Stimulated activated CD4-positive, alpha-beta T cell treated with anti-CD3 and anti-CD28 coated beads, TNF-alpha, amount 100 ng/mL, for 1 hour (primary cell): ENCODE measurements at places on chromosomes 4 and X.

GRCh38 chr4:185782523-185782922 is 29.5 kb downstream of the SORBS2 start:
- no peak for DNase-seq

DNA sequence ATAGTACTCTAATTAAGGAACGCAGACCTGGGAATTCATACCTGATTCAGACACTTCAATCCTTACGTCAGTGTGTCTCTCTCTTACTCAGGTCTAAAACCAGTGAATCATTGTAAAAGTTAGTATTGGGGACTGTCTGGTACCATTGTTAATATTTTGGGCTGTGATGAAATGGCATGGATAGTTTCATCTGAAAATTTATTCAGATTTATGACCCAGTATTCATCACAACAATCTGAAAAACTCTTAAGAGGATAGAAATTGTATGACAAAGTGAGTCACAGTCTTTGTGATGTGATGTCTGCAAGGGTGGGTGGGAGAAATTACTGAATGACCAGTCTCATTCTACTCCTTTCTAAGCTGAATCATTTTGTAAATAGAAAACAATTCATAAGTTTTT is 10.3 kb downstream of the FGF2 start:
- no peak for DNase-seq

DNA sequence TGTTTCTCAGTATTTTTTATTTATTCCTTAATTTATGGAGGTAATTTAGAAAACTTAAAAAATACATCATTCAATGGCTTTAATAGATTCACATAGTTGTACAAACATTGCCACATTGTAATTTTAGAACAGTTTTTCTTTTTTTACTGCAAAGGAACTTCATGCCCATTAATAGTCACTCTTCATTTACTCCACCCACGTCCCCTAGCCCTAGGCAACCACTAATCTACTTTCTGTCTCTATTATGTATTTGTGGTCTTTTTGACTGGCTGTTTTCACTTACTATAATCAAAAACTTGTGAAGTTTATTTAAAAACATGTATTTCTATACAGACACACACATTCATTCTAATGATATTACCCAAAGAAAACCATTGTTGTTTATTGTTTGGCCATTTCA is 664.8 kb downstream of the GRID2 start:
- DNase-seq: no peak

DNA sequence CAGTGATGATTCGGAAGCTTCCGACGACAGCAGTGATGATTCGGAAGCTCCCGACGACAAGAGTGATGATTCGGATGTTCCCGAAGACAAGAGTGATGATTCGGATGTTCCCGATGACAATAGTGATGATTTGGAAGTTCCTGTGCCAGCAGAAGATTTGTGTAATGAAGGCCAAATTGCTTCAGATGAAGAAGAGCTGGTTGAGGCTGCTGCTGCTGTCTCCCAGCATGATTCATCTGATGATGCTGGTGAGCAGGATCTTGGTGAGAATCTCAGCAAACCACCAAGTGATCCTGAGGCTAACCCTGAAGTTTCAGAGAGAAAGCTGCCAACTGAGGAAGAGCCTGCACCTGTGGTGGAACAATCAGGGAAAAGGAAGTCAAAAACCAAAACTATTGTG is 14.2 kb downstream of the CXCR3 start:
- DNase-seq: no peak

DNA sequence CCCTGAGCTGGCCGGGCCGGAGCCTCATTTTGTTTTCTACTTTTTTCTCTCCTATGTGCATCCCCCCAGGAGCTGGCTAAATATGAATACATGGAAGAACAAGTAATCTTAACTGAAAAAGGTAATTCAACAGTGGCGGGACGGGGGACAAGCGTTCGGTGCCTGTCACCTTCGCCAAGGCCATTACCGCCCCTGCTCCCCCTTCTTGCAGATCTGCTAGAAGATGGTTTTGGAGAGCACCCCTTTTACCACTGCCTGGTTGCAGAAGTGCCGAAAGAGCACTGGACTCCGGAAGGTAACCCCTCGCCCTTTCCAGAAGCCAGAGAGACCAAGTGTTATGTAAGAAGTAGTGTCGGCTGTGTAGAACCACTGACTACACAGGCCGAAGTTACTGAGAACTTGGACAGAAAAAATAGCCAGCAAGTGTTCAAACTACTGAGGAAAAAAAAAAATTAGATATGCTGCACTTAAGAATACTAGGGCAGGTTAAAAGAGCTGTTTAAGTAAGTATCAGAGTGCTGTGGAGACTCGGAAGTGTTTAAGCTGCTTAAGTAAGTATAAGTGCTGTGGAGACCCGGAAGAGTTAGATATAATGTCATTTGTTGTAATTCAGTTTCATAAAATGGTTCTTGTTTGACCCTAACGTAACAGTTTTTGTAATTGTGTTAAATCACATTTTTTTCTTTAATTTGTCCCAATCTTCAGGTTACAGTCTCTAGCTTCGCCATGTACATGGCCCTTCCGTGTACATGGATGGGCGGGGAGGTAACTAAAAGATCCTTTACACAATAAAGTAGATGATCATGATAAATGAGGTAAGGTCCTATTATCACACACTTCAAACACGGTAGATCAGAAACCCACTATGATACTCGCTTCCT is 856 bp downstream of the SAT1 start:
- DNase-seq: no peak

GRCh38 chrX:69501429-69501828 is 2.7 kb upstream of the NALF2 start:
- DNase-seq: no peak

- DNase-seq: no peak
Measured at GRCh38 chr4:6542951-6543350, 32.0 kb upstream of the MAN2B2 start.

- DNase-seq: no peak
Measured at GRCh38 chr4:76216524-76216923, 2.9 kb upstream of the SCARB2 start.

GRCh38 chrX:28042826-28043564 is 61.7 kb upstream of the DCAF8L1 start:
- DNase-seq: no peak

- DNase-seq: no peak
Measured at GRCh38 chrX:28329156-28329555, 258.1 kb upstream of the IL1RAPL1 start.

DNA sequence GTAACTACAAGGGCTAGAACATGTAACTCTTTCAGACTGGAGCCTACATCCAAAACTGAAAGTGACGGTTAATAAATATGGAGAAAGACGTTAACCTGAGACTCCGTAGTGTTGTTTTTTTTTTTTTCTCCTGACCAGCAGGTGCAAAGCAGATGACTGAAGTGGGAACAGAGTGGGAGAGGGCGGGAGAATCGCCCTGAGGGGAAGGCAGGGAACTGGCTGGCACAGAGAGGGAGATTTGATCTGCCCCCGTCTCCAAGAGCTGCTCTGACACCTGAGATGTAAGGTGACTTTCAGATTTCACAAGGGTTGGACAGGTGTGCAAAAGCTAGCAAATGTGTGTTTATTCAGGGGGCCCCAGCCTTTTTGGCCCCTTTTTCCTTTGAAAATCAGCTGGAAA is 180.2 kb downstream of the PALLD start:
- DNase-seq: no peak

- no peak for DNase-seq
Measured at GRCh38 chr4:86006057-86006456, 353.8 kb downstream of the MAPK10 start.

- no peak for DNase-seq
Measured at GRCh38 chr4:2168469-2169319, 73.2 kb downstream of the HAUS3 start.

DNA sequence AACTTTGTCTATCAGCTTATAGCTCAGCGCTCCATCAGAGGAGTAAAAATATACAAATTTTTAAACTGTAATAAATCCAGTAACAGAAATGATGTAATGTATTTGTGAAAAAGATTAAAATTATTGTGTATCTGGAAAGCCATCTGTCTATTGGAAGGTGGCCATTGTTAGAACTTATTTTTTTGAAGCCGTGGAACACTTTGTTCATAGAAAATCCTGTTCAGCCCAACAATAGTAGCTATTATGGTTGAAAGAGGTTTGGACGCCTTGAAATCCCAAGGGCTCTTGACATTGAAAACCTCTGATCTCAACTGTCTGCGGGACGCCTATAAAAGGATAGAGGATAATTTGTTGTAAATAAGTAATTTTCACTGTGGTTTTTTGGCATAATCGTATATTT is 98.3 kb downstream of the RAPGEF2 start:
- DNase-seq: no peak

DNA sequence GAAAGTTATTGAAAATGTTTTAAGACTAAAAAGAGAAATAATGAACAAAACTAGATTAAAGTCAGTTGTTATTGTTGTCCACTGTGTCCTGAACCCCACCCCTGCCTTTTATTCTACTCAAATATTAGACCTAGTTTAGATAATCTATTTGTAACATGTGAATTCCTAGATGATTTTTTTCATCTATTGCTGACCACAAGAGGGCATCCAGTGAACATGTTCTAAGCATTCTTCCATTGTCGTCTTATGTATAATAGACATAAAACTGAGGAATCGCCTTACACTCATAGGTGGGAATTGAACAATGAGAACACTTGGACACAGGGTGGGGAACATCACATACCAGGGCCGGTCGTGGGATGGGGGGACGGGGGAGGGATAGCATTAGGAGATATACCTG is 36.4 kb upstream of the HPRT1 start:
- no peak for DNase-seq

DNA sequence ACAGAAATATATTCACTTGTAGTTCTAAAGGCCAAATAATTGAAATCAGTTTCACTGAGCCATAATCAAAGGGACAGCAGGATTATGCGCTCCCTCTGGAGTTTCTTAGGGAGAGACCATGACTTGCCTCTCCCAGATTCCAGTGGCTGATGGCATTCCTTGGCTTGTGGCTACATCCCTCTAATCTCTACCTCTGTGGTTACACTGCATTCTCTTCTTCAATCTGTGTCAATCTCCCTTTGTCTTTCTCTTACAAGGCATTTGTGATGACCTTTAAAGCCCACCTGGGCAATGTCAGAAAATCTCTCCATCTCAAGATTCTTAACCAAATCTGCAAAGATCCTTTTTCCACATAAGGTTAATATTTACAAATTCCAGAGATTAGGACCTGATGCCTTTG is 260.2 kb downstream of the UNC5C start:
- no peak for DNase-seq

DNA sequence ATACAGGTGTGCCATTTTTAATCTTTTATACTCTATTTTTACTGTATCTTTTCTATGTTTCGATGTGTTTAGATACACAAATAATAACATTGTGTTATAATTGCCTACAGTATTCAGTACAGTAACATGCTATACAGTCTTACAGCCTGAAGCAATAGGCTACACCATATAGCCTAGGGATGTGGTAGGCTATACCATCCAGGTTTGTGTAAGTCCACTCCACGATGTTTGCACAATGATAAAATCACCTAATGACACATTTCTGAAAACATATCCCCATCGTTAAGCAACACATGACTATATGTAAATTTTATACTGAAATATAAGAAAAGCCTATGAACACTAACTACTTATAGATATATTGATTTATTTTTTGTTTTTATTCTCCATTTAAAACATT is 48.9 kb upstream of the EXOC1L start:
- no peak for DNase-seq

- DNase-seq: no peak
Measured at GRCh38 chrX:105221374-105221773, 880 bp upstream of the TEX13A start.

GRCh38 chrX:119654112-119654531 is 38.8 kb downstream of the SEPTIN6 start:
- no peak for DNase-seq

GRCh38 chrX:109709129-109709631 is 23.9 kb downstream of the ACSL4 start:
- no peak for DNase-seq

GRCh38 chr4:95551653-95552052 is 2.9 kb upstream of the UNC5C start:
- no peak for DNase-seq

DNA sequence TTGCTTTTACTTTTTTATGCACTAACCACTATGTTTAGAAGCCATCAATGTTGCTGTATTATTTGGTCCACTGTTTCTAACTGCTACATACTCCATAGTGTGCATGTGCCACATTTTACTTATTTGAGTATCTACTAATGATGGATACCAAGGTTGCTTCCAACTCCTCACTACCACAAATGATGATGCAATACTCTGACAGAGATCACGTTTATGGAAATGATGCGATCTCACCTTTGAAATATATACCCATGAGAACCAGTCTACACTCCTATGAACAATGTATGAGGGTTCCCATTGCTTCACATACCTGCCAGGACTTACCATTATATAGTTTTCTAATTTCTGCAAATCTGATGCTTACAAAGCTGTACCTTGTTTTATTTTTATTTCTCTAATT is 44.2 kb downstream of the HUWE1 start:
- no peak for DNase-seq

GRCh38 chr4:84855774-84856173 is 110.7 kb downstream of the WDFY3 start:
- no peak for DNase-seq

DNA sequence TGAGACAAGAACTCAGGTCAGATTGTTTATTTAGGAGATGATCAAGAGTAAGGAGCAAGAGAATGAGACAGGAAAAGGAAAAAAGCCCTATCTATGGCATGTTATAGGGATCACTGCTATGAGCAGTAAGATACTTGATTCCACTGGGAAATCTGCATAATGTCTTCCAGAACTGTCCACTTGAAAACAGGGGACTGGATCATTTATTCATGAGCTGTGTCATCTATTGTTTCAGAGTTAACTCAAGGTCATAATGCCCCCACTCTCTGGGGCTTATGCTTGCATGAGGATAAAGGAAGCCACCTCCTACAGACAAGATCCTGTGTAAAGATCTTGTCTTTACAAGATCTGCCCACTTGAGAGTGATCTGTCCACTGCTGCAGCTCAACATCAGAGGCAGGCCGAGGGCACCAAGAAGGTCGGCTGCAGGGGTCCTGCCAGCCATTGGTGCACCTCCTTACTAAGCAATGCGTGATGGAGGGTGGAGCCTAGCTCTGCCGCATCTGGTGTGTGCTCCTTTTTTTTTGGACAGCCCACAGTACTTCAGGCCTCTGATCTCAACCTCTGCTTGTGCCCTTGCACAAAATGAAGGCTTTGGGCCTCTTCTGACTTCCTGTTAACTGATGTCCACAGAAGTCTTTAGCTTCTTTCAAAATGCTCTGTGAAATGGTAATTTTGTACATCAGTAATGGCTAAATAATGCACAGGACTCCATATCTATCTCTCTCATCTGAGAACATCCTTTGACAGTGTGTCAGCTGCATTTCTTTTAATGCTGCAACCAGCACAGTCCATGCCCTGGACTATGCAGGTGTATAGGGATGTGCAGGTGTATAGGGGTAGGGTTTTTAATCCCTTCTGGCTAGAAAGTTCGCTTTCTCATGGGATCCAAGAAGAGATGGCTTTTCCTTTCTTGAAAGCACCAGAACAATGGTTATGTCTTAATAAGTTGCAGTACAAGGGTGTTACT is 95.9 kb upstream of the TRPC3 start:
- DNase-seq: no peak

GRCh38 chrX:135089126-135089525 is 31.2 kb downstream of the ETDB start:
- DNase-seq: no peak

- no peak for DNase-seq
Measured at GRCh38 chrX:152405561-152405960, 45.6 kb downstream of the GABRA3 start.

- DNase-seq: no peak
Measured at GRCh38 chr4:149719357-149719756, 96.3 kb downstream of the IQCM start.
